ENCODE measurements at places on chromosomes 7 and 10. TPM values are rescaled to one million over a fixed set of nuclear protein-coding genes. Genes with fewer than 3 reads are reported as not detected.

- DNase-seq = peak; percentile 92
- no peaks in the 10 kb centered on the region for H3K27me3 ChIP-seq
- H3K36me3 ChIP-seq = no peaks in the 10 kb centered on the region
- H3K4me1 ChIP-seq = no peaks in the 10 kb centered on the region
- H3K27ac ChIP-seq = no peak overlapping the region
Observed at GRCh38 chr10:128526791-128527375, 400.7 kb upstream of the MKI67 start.

GRCh38 chr10:26770069-26770468 is 72.6 kb downstream of the PDSS1 start:
- H3K4me1 ChIP-seq = no peaks in the 10 kb centered on the region
- DNase-seq = no peak
- H3K4me3 ChIP-seq = no peak overlapping the region
- H3K27me3 ChIP-seq = no peaks in the 10 kb centered on the region
- H3K27ac ChIP-seq = no peak overlapping the region
- no peaks in the 10 kb centered on the region for H3K36me3 ChIP-seq

DNA sequence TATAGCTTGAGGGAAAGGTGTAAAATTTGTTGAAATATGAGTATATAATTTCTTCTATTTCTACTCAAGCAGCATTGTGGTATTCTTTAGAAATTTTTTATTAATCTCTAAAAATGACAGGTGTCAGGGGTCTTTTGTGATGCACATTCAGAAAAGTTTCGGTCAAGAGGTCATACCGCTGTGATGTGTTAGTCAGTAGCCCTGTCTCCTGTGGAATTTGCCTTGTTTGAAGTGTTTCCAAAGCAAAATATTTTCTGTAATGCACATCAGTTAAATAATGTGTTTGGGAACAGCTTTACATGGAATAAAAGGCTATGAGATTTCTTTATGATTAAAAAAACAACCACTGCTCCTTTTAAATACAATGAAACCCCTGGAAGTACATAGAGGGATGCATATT is 35.8 kb downstream of the FOXP2 start:
- H3K27ac ChIP-seq = 0 out of 2 replicates have a peak overlapping the region, but pooled peaks have one; percentile 6
- peaks cover 18% of the 10 kb centered on the region for H3K4me1 ChIP-seq
- peak; percentile 40 for DNase-seq
- H3K36me3 ChIP-seq = peaks cover 12% of the 10 kb centered on the region

GRCh38 chr7:8640671-8641070 is 207.3 kb downstream of the NXPH1 start:
- H3K36me3 ChIP-seq = no peaks in the 10 kb centered on the region
- H3K27ac ChIP-seq = no peak overlapping the region
- H3K27me3 ChIP-seq = no peaks in the 10 kb centered on the region
- no peak overlapping the region for H3K4me3 ChIP-seq

DNA sequence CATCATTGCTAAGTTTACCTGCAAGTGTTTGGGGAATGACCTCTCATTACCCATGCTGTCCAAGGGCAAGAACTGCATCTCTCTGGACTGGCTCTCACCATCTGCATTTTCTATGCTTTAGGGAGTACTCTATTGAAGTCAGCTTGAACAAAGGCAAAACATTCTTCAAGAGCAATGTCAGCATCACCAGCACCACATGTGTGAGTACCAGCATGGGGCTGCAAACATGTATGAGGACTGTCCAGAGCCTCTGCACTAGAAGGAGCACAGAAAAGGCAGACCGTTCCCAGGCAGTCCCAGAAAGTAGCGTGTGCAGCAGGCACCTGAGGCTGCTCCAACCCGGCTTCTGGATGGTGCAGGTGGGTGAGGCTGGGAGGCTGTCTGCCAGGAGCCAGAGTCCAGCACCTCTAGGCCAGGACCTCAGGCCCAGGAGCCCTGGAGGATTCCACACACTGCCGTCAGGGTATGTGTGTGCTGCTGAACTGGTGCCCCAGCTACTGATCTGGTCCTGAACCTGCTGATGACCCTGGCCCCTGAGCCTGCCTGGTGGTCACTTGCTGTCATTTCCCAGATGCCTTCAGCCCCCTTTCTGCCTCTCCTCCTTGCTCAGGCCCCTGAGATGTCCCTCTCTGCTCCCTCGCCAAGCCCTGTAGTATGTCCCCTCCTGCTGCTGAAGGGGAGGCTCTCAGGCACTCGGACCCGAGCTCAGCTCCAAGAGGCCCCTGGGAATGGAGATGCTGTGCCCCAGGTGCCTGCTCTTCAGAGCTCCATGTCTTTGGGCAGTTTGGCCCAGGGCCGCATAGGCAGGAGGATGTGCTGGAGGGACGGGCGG is 20.7 kb downstream of the ANTXRL start:
- H3K4me1 ChIP-seq = no peaks in the 10 kb centered on the region
- no peak overlapping the region for H3K27ac ChIP-seq
- no peak overlapping the region for H3K4me3 ChIP-seq
- DNase-seq = no peak
- no peaks in the 10 kb centered on the region for H3K36me3 ChIP-seq

DNA sequence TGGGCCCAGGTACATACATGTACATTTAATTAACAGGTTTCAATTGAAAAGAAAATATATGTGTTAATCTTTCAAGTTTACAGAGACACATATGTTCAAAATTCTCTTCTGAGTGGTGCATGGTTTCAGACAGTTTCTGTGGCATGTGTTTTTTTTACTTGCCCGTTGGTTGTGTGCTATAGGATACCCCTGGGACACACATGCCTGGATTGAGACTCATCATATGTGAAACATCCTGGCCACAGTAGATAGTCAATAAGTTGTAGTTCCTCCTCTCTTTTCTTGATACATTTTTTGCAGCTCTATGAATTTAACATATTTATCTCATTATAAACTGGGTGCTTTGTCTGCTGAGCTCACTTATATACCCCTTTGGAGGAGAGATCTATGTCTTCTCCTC is 207.8 kb upstream of the CTBP2 start:
- no peak overlapping the region for H3K27ac ChIP-seq
- no peaks in the 10 kb centered on the region for H3K4me1 ChIP-seq
- H3K4me3 ChIP-seq = no peak overlapping the region
- no peaks in the 10 kb centered on the region for H3K36me3 ChIP-seq
- H3K27me3 ChIP-seq = no peaks in the 10 kb centered on the region

SMKR1 gene
- total RNA-seq = not detected

DNA sequence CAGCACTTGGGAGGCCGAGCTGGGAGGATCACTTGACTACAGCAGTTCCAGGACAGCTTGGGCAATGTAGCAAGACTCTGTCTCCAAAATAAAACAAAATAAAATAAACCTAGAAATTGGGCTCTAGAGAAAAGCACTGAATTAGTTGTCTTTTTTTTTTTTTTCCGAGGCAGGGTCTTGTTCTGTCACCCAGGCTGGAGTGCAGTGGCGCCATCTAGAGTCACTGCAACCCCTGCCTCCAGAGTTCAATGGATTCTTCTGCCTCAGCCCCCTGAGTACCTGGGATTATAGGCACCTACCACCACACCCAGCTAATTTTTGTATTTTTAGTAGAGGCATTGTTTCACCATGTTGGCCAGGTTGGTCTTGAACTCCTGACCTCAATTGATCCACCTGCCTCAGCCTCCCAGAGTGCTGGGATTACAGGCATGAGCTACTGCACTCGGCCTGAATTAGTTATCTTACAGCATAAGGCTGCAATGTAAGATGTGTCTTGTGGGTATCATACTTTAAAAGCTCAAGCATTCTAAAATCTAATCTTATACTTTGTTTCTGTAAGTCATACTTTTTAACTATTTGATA is 12.8 kb downstream of the MEIG1 start:
- H3K27me3 ChIP-seq = no peaks in the 10 kb centered on the region
- no peaks in the 10 kb centered on the region for H3K36me3 ChIP-seq
- DNase-seq = peak; percentile 16
- H3K27ac ChIP-seq = no peak overlapping the region
- H3K4me1 ChIP-seq = no peaks in the 10 kb centered on the region
- H3K4me3 ChIP-seq = no peak overlapping the region

NYAP1 gene
- total RNA-seq = 0.56 TPM

- peak; percentile 34 for DNase-seq
- no peaks in the 10 kb centered on the region for H3K4me1 ChIP-seq
- no peaks in the 10 kb centered on the region for H3K27me3 ChIP-seq
- H3K27ac ChIP-seq = no peak overlapping the region
- no peak overlapping the region for H3K4me3 ChIP-seq
- H3K36me3 ChIP-seq = no peaks in the 10 kb centered on the region
Observed at GRCh38 chr7:144063710-144064109, 5.9 kb upstream of the OR2A25 start.

All from SJCRH30 (cell line).